ENCODE measurements at places on chromosomes 1 and 21. TPM values are rescaled to one million over a fixed set of nuclear protein-coding genes. Genes with fewer than 3 reads are reported as not detected.

Gene SERTAD4
- 1.5 TPM for total RNA-seq

Gene UQCRHL
- 2.7 TPM for total RNA-seq

DNA sequence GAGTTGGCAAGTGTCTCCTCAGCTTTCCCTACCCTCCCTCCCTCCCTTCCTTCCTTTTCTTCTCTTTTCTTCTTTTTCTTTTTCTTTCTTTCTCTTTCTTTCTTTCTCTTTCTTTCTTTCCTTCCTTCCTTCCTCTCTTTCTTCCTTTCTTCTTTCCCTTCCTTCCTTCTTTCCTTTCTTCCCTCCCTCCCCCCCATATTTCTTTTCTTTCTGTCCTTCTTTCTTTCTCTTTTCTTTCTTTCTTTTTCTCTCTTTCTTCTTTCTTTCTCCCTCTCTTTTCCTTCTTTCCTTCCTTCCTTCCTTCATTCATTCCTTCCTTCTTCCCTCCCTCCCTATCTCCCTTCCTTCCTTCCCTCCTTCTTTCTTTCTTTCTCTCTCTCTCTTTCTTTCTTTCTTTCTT lies 18.6 kb upstream of the TTC22 start:
- H3K27ac ChIP-seq: no peak overlapping the region
- DNase-seq: no peak

DNA sequence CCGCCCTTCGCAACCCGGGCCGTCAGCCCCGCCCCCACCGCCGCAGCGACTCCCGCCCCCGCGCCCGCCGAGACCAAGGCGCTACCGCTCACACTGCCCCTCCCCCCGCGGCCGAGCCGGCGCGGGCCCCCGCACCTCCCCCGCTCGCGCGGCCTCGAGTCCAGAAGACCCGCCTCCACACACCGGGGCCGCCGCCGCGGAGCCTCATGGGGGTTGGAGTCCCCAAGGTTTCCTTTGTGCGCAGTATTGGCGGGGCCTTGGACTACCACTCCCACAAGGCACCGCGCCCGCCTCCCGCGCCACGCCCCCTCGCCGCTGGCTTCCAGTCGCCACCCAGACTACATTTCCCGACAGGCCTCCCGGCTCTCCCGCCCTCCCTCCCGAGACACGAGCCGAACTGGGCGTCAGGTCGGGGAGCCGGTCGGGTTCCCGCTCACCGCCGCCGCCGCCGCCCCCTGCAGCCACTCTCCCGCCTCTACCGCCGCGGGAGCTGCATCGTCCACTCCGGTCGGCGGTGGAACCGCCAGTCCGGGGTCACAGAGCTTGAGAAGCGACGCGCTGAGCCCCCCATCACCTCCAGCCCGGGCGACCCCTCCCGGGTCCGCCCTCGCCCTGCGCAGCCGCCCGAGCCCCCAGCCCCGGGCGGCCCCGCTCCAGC lies at the start of gene PHF13:
TSS of gene PHF13 (plus strand) at position 371 of the 658 bp plus-strand sequence. CDS start 336 bp downstream, outside the sequence.
- peaks cover 35% of the 10 kb centered on the region for H3K4me1 ChIP-seq
- peak; percentile 100 for DNase-seq
- H3K27ac ChIP-seq: peak within 1 kb of the TSS; percentile 72
- H3K4me3 ChIP-seq: peak within 1 kb of the TSS; percentile 95
- no peaks in the 10 kb centered on the region for H3K27me3 ChIP-seq

GRCh38 chr1:200866521-200866920 lies 6.3 kb upstream of the GPR25 start:
- H3K27me3 ChIP-seq: no peaks in the 10 kb centered on the region
- H3K36me3 ChIP-seq: peaks cover 23% of the 10 kb centered on the region
- peaks cover 5% of the 10 kb centered on the region for H3K4me1 ChIP-seq
- no peak overlapping the region for H3K27ac ChIP-seq

- H3K36me3 ChIP-seq: no peaks in the 10 kb centered on the region
- peaks cover 9% of the 10 kb centered on the region for H3K27me3 ChIP-seq
- H3K27ac ChIP-seq: no peak overlapping the region
Observed at GRCh38 chr1:6109688-6110087, 64.0 kb downstream of the KCNAB2 start.

DNA sequence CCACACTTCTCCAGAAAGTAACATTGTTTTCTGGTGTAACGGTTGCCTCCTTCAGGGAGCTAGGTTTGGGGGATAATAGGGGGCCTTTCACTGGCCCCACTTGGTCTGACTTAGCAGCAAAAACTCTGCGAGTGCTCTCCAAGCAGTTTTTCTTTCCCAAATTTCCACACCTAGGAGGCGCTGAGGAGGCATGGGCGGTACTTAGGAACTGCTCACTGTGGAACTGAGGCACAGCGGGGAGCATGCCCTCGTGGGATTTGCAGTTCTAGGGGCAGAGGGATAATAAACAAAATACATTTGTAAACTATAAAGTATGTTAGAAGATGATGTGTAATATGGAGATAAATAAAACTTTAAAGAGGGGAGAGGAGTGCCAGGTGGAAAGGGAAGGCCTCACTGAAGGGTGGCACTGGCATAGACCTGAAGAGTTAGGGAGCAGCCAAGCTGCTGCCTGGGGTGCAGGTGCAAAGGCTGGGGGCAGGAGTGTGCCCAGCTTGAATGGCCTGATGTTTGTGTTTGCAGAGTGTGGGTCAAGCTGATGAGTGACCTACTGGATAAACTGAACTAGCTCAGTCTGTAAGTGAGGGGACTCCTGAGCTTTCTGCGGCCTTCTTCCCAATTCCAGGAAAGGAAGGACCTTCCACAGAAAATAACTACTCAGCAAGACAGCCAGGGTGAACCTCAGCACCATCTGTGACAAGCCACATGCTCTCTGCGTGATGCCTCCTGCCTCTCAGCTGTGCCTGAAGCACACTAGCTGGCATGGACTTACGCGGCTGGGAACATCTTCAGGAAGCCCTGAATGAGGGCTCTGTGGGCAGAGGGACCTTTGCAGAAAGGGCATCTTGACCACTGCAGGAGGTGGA lies 1.9 kb downstream of the EPHX1 start:
- H3K27ac ChIP-seq: no peak overlapping the region
- peaks cover 8% of the 10 kb centered on the region for H3K27me3 ChIP-seq
- peaks cover 31% of the 10 kb centered on the region for H3K4me1 ChIP-seq
- peak overlapping the region; percentile 92 for H3K4me3 ChIP-seq
